ENCODE measurements at places on chromosomes 2 and 18. TPM values are rescaled to one million over a fixed set of nuclear protein-coding genes. Genes with fewer than 3 reads are reported as not detected.

The CRACDL gene
- 29.6 TPM for total RNA-seq

The IL1F10 gene
- not detected for total RNA-seq

DNA sequence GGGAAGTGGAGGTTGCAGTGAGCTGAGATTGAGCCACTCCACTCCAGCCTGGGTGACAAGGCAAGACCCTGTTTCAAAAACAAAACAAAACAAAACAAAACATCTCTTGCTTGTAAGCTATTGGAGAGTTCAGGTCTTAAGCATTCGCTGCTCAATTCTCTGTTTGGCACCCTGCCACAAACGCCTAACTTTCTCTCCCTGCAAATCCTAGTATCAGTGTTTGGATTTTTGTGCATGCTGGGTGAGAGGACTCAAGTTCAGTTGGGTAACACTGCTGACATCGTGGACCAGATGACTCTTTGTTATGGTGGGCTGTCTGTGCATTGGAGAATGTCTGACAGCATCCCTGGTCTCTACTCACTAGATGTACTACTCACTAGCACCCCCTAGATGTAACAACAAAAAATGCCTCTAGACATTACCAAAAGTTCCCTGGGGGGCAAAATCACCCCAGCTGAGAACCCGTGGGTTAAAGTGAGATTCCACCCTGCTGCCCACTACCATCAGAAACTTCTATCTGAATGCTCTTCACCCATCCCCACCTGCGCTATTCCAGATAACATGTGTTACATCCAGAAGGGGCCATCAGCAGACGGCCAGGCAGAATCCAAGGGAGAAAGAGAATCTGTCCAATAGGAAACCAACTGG, 50.9 kb downstream of the CACNB4 start:
- no peak overlapping the region for H3K27ac ChIP-seq
- no peak overlapping the region for H3K4me3 ChIP-seq
- no peaks in the 10 kb centered on the region for H3K27me3 ChIP-seq
- H3K4me1 ChIP-seq, result no peaks in the 10 kb centered on the region
- no peak for DNase-seq
- no peaks in the 10 kb centered on the region for H3K36me3 ChIP-seq

DNA sequence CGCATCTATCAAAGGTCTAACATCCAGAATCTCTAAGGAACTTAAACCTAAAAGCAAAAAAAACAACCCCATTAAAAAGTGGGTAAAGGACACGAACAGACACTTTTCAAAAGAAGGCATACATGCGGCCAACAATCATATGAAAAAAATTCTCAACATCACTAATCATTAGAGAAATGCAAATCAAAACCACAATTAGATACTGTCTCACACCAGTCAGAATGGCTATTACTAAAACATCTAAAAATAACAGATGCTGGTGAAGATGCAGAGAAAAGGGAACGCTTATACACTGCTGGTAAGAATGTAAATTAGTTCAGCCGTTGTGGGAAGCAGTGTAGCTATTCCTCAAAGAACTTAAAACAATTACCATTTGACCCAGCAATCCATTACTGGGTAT, 38.0 kb downstream of the PPP3R1 start:
- peaks cover 14% of the 10 kb centered on the region for H3K4me1 ChIP-seq
- H3K27ac ChIP-seq, result no peak overlapping the region
- no peak overlapping the region for H3K4me3 ChIP-seq
- no peak for DNase-seq
- no peaks in the 10 kb centered on the region for H3K27me3 ChIP-seq
- peaks cover 8% of the 10 kb centered on the region for H3K36me3 ChIP-seq

DNA sequence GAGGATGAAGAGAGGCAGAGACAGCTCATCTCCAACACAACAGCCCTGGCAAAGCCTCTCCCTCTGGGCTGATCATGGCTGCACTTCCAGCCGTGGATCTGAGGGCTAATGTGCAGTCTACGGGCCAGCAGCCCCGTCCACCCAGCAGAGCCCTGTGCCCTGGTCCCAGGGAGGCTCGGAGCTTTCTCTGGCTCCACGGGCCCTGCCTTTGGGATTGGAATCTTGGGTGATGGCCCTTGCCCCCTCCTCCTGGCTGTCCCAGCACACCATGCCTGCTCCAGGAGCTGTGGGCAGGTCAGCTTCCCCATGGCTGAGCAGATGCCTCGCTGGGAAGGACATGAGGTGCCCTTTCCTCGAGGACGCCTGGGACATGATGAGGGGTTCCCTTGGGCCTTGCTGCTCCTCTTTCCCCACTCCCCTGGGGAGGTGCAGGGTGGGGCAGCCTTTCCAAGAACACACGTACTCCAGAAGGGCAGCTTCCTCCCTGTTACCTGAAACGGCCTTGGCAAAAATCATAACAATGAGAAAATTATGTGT, 66.9 kb downstream of the C18orf63 start:
- no peaks in the 10 kb centered on the region for H3K36me3 ChIP-seq
- H3K4me3 ChIP-seq, result no peak overlapping the region
- H3K4me1 ChIP-seq, result no peaks in the 10 kb centered on the region
- H3K27me3 ChIP-seq, result peaks cover 98% of the 10 kb centered on the region

GRCh38 chr18:55706898-55707297, 118.9 kb upstream of the TCF4 start:
- DNase-seq, result no peak
- no peaks in the 10 kb centered on the region for H3K4me1 ChIP-seq
- no peak overlapping the region for H3K27ac ChIP-seq
- H3K27me3 ChIP-seq, result no peaks in the 10 kb centered on the region
- H3K4me3 ChIP-seq, result no peak overlapping the region

DNA sequence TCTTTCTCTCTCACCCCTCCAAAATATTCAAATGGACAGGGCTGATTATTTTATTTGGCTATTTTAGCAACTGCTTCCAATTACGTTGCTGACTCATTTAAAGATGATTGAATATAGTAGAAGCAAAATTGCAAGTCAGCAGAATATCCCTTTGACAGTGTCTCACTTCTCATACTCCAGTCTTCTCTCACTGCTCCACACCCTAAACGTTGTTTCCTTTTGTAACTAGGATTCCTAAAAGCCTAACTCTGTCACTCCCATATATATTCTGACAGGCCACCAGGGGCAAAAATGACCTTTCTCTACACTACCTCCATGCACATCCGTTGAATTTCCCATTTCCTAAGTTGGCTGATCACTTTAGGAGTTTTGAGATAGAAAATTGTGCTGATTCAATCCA, 351.1 kb downstream of the RND3 start:
- DNase-seq, result no peak
- no peak overlapping the region for H3K27ac ChIP-seq
- peaks cover 5% of the 10 kb centered on the region for H3K4me1 ChIP-seq
- no peaks in the 10 kb centered on the region for H3K36me3 ChIP-seq
- H3K4me3 ChIP-seq, result no peak overlapping the region

DNA sequence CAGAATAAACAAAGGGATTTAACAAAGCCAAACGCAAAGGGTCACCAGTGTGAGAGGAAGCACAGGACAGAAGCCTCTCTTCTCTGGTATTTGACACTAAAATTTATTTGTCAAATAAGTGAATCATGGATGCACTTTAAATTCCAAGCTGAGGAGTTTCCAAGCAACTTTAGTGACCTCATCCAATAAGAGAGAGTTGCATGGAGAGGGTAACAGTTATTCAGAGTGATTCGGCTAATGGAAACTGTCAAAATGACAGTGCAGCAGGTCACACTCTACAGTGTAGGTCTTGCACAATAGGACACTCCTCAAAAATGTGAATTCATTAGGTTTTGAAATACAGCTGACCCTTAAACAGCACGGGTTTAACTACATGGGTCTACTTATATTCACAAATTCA, 103.9 kb upstream of the ACVR1C start:
- no peak overlapping the region for H3K27ac ChIP-seq
- DNase-seq, result no peak
- no peaks in the 10 kb centered on the region for H3K36me3 ChIP-seq

DNA sequence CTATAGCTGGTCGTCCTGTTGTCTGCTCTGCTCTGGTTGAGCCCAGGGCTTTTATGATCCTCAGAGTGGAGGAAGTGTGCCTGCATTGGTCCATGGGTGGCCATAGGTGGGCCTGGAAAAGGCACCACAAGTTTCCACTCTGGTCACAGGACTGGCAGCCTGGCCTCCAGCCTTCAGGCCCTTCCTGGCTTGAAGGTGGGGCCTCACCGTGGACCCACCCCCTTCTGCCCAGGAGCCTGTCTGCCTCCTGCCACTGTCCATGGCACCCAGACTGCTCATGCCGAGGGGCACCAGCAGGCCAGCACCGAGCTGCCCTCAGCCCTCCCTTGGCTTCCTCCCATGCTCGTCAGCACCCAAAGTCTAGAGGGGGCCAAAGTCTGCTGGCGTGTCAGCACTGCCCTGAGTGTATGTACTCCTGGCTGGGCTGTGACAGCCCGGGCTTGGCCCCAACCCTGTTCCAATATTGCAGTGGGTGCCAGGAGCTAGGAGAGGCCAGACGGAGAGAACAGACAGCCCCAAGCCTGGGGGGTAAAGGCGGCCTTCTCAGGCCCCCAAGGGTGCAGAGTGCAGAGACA, 529.4 kb downstream of the DCC start:
- H3K4me3 ChIP-seq, result no peak overlapping the region
- no peaks in the 10 kb centered on the region for H3K36me3 ChIP-seq
- H3K4me1 ChIP-seq, result no peaks in the 10 kb centered on the region

DNA sequence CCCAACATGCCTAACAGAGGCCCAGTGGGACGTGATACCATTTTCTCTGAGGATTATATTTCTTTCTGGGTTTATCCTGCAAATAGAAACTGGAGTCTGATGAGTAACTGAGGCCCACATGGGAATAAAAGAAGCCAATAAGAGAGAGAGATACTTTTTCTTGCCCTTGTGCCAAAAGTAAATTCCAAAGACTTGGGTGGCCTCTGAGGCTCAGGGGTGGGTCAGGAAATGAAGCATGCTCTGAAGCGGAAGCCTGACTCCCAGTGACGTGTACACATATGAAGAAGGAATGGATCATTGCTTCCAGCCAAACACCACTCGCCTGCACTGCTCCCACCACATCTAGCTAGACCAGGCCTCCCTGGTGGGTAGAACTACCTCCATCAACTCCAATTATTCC, 273.6 kb upstream of the NCKAP5 start:
- H3K27me3 ChIP-seq, result no peaks in the 10 kb centered on the region
- no peaks in the 10 kb centered on the region for H3K4me1 ChIP-seq
- no peaks in the 10 kb centered on the region for H3K36me3 ChIP-seq
- no peak overlapping the region for H3K4me3 ChIP-seq
- no peak overlapping the region for H3K27ac ChIP-seq

GRCh38 chr2:31347750-31348149, 66.8 kb downstream of the XDH start:
- H3K36me3 ChIP-seq, result 0 out of 2 replicates have a peak, but pooled peaks cover 11% of the 10 kb centered on the region
- no peak for DNase-seq

GRCh38 chr2:14635391-14635871, 2.9 kb downstream of the LRATD1 start:
- H3K36me3 ChIP-seq, result no peaks in the 10 kb centered on the region
- H3K27me3 ChIP-seq, result peaks cover 18% of the 10 kb centered on the region
- H3K27ac ChIP-seq, result peak overlapping the region; percentile 47
- H3K4me1 ChIP-seq, result no peaks in the 10 kb centered on the region

DNA sequence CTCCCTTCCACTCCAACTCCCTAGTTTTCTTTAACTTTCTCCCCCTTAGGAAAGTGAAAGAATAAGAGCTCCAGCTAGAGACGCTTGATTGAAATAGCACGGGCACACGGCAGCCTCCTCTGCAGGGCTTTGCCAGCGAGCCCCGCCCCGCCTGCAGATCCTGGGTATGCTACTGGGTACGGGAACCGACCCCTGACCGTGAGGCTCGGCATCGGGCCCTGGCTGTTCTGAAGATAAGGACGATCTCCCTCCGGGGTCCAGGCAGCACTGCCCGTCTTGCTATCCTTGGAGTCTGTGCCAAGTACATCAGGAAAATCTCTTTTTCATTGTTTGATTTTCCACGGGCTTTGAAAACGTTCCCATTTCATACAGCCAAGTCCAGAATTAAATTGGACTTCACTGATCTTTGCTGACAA, 284.5 kb downstream of the MTX2 start:
- H3K36me3 ChIP-seq, result no peaks in the 10 kb centered on the region
- peak; percentile 46 for DNase-seq
- no peaks in the 10 kb centered on the region for H3K4me1 ChIP-seq
- no peak overlapping the region for H3K27ac ChIP-seq
- no peaks in the 10 kb centered on the region for H3K27me3 ChIP-seq

DNA sequence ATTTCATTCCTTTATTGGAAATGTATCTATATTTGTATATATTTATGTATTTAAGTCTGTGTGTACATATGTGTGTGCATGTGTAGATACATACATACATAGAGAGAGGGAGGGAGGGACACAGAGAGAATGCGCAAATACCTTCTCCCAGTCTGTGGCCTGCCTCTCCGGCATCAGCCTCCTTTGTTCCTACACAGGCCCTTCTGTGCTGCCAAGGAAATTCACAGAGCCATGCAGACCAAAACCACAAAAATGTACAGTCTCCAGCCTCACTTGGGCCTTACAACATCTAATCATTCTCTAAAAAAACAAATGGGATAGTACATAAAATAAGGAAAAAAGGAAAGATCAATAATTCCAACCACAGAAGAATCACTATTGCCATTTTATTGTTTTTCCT, 8.8 kb upstream of the CRACDL start:
- H3K4me3 ChIP-seq, result no peak overlapping the region
- no peaks in the 10 kb centered on the region for H3K4me1 ChIP-seq
- no peaks in the 10 kb centered on the region for H3K36me3 ChIP-seq

GRCh38 chr18:48932462-48932818, 18.3 kb downstream of the SMAD7 start:
- no peak overlapping the region for H3K4me3 ChIP-seq
- no peaks in the 10 kb centered on the region for H3K27me3 ChIP-seq
- H3K4me1 ChIP-seq, result peaks cover 28% of the 10 kb centered on the region
- H3K36me3 ChIP-seq, result no peaks in the 10 kb centered on the region
- DNase-seq, result no peak

DNA sequence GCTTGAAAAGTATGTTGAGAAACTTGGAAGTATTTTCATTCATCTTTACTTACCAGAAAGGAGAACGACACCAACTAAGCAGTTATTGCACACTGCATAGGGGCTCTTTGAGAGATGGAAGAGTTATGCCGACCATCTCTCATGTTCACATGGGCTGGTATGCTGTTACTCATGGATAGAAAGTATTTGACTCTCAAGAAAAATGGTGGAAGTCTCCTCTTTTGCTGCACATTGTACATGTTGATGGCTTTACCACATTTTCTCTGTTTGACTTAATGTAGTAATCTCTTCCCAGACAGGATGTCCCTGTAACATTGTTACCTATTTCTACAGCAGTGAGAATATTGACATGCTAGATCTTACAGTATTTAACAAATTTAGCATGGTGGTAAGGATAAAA, 23.2 kb downstream of the CAB39 start:
- H3K36me3 ChIP-seq, result peaks cover 10% of the 10 kb centered on the region
- no peaks in the 10 kb centered on the region for H3K27me3 ChIP-seq
- no peak for DNase-seq
- H3K27ac ChIP-seq, result peak overlapping the region; percentile 25
- no peak overlapping the region for H3K4me3 ChIP-seq
